Activated CD4-positive, alpha-beta T cell treated with anti-CD3 and anti-CD28 coated beads for 36 hours (primary cell): ENCODE measurements at places on chromosomes 3 and 15. TPM values are rescaled to one million over a fixed set of nuclear protein-coding genes. Genes with fewer than 3 reads are reported as not detected.
A peak's percentile ranks its signal among the peaks of the same experiment; 100 is the strongest.

DNA sequence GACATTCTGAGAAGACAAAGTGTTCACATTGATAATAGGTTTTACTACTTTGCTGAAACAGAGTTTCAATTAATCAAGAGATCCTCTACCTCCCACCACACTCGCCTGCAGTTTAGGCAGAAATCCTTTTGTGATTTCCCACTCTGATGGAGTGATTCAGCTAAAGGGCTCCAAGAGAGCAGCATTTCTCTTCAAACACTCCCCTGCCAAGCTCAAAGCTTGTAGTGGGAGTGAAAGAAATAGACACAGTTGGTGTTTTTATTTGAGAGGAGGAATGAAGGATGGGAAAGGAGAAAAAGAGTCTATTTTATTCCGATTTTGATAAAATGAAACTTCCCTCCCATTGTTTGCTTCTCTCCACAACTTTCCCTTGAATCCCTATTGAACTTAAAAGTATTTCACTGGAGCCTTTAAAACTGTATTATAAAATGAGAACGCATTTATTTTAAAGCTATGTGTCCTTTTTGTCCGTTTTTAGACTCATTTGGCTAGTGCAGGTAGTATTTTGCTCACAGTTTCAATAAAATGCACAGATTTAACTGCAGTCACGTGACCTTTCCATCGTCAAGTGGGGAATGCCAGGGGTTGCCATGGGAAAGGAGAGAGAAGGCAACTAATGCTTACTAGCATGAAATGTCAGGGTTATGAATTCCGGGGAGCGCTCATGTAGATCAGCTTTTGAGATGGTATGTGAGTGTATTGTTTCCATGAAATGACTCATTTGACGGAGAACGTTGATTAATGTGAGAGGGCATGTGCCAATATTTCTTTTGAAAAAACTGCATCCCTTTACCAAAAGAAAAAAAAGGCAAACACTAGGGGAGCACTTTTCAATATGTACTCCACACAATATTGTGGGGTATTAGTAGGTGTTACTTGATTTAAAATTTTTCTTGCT, 7.7 kb upstream of the OSBPL11 start:
- no peak for DNase-seq

DNA sequence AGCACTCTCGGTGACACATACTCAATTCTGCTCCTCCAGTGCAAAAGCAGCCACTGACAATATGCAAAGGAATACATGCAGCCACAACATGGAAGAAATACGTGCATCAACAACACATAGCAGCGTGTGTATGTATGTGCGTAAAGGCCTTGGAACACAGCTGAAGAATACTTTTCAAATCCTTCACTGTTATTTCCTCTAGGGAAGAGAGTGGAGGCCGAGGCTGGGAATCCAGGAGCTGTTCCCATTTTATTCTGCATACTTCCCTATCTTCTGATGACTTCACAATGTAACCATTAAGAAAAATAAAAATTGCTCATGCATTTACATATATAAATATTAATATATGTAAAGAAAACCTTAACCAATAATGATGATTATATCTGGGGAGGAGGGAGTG, 36.6 kb upstream of the MGLL start:
- DNase-seq, result no peak

GRCh38 chr3:30790150-30790549, 104.3 kb downstream of the GADL1 start:
- no peak for DNase-seq

The HHATL gene
- not detected for total RNA-seq

The SAMMSON gene
- total RNA-seq, result not detected

DNA sequence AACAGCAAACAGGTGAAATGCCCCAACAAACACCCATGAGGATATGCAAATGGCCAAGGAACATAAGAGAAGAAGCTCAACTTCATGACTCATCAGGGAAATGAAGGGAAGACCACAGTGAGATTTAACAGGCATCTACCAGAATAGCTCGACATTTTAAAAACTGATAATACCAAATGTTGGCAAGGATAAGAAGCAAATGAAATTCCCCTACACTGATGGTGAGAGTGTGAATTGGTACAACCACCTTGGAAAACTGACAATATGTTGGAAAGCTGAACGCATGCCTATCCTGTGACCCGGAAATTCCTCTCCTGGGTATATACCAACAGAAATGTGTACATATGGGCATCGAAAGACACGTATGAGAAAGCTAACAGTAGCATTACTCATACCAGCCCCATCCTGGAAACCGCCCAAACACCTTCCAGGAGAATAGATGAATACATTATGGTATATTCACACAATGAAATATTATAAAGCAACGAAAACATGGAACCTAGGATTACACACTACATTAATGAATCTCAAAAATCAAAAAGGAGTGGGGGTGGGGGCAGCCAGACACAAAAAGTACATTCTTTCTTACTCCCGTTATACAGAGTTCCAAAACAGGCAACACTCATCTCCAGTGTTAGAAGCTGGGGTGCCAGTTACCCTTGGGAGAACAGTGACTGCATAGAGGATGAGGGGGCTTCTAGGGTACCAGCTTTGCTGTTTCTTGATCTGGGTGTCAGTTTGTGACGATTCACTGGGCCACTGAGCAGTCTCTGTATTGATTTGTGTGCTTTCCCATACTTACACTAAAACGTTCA, 16.9 kb downstream of the RFTN1 start:
- DNase-seq, result peak; percentile 46

DNA sequence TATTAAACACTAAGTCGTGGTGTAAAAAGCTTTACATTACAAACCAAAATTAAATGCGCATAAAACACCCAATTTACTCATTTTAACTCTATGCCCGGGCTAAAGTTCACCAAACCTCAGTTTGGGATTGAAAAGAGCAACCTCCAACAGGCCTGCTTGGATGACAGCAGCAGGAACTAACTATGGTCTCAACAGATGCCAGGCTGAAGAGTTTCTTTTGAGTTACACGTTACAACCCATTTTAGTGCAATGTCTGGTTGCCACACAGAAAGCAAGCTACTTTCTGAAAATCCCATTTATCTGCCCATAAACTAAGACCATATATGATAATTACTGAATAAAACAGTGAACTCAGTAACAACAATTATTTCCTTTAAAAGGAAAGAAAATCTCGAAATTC, 2.2 kb downstream of the SATB1 start:
- DNase-seq, result no peak

DNA sequence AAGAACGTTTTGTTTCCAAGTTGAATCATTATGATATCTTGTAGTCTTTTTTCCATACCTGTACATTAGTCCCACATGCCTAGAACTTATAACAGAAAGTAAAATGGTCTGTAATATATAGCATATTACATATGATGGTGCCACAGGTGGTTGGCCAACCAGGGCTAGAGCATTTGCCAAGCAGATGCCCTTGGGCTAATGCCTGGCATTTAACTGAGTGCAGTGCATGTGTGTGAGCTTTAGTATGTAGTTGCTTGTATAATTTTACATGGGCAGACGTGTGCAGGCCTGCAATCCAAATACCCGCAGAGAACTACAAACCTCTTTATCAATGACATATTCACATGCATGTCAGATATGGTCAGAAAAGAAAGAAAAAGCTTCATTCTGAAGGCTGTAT, 27.5 kb downstream of the THSD4 start:
- DNase-seq, result no peak

GRCh38 chr15:68377766-68378165, 54.2 kb downstream of the ITGA11 start:
- DNase-seq, result no peak
